ENCODE measurements at places on chromosomes 7 and 10. TPM values are rescaled to one million over a fixed set of nuclear protein-coding genes. Genes with fewer than 3 reads are reported as not detected.

The SFTPA1 gene
- not detected for total RNA-seq

The GIMAP2 gene
- 102 TPM for total RNA-seq

The ZNF92 gene
- total RNA-seq = 22.8 TPM

The MBL2 gene
- not detected for total RNA-seq

GRCh38 chr7:12403287-12404181, at the start of gene VWDE:
Gene VWDE, minus strand, starts transcription at chr7:12403865. Its CDS starts 149 bp downstream, at chr7:12403716.
- peaks cover 2% of the 10 kb centered on the region for H3K36me3 ChIP-seq
- peak within 1 kb of the TSS; percentile 92 for H3K27ac ChIP-seq
- peaks cover 22% of the 10 kb centered on the region for H3K27me3 ChIP-seq
- peak; percentile 61 for DNase-seq
- peak within 1 kb of the TSS; percentile 85 for H3K4me3 ChIP-seq

GRCh38 chr10:126243971-126244370, 144.3 kb downstream of the ADAM12 start:
- H3K36me3 ChIP-seq = no peaks in the 10 kb centered on the region
- no peak overlapping the region for H3K4me3 ChIP-seq
- no peaks in the 10 kb centered on the region for H3K27me3 ChIP-seq
- H3K4me1 ChIP-seq = no peaks in the 10 kb centered on the region

- no peaks in the 10 kb centered on the region for H3K36me3 ChIP-seq
- H3K27ac ChIP-seq = no peak overlapping the region
- peaks cover 41% of the 10 kb centered on the region for H3K27me3 ChIP-seq
- DNase-seq = no peak
Observed at GRCh38 chr10:120949609-120950031, 98.5 kb downstream of the WDR11 start.

GRCh38 chr10:792792-793100, 103.3 kb upstream of the DIP2C start:
- no peaks in the 10 kb centered on the region for H3K4me1 ChIP-seq
- H3K36me3 ChIP-seq = peaks cover 13% of the 10 kb centered on the region
- DNase-seq = no peak

DNA sequence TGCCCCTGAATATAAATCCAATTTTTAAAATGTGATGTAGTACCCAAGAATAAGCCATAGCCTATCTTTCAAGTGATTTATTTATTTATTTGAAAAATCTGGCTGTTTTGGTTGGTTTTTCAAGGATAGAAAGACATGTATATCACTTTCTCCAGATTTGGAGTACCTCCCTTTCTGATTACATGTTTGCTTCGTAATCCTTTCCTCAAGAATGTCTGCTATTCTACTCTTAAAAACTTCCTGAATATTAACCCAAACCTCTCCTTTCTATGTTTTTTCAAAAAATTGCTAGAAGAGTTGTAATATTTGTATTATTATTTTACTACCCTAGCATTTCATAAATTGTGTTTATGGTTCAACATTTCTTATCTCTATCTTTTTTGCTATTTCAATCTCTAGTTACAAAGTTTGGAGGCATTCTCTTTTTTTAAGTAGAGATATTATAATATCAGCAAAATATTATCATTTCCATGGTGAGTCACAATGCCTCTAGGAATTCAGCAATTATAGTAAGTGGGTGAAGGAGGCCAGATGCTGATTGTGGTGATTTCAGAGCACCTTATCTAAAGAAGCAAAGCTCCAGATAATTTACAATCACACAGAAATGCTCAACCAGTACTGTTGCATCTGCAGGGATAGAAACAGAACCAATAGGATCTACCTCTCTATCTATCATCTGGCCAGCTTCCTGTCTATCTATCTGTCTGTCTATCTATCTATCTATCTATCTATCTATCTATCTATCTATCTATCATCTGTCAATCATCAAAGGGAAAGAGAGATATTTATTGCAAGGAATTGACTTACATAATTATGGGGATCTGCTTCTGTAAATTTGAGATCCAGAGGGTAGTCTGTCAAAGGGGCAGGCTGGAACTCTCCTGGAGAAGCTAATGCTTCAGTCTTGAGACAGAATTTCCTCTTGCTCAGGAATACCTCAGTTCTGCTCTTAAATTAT, 412.5 kb upstream of the SEMA3C start:
- H3K4me1 ChIP-seq = no peaks in the 10 kb centered on the region
- H3K4me3 ChIP-seq = no peak overlapping the region
- H3K27me3 ChIP-seq = no peaks in the 10 kb centered on the region
- no peaks in the 10 kb centered on the region for H3K36me3 ChIP-seq
- no peak overlapping the region for H3K27ac ChIP-seq
- DNase-seq = no peak

DNA sequence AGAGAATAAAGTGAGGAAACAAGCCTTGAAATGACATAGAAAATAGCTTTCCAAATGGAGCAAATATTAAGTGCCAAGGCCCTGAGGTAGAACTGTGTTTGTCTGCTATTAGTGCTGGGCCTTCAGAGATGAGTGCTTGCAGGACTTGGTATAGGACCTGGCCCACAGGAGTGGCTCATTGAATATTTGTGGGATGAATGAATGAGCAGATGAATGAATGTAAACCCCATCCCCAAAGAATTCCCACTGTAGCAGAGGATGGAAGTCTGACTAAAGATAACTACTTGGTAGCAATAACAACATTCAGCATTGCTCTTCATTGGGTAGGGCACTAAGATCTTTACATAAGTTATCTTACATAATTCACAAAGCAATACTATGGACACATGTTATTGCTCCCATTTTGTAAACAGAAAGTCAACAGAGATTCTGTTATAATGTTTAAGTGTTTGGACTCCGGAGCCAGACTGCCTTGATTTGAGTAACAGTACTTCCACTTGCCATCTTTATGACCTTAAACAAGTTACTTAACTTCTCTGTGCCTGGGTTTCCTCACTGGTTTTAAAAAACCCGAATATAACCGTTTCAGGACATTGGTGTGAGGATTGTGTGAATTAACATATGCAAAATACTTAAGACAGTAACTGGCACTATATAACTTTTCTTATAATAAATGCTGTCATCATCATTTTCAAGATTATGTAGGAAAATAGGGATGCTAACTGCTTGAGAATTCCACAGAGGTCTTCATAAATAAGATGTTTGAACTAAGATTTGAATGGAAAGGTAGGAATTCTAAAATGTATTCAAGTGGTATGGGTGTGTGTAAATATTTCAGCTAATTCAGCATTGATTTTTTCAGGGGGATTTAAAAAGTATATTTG, 141.9 kb downstream of the PRKG1 start:
- no peak for DNase-seq
- no peaks in the 10 kb centered on the region for H3K27me3 ChIP-seq
- H3K36me3 ChIP-seq = no peaks in the 10 kb centered on the region
- no peaks in the 10 kb centered on the region for H3K4me1 ChIP-seq

- H3K4me3 ChIP-seq = no peak overlapping the region
- H3K27ac ChIP-seq = no peak overlapping the region
- H3K4me1 ChIP-seq = peaks cover 6% of the 10 kb centered on the region
Observed at GRCh38 chr10:86392723-86393094, 26.1 kb upstream of the GRID1 start.

DNA sequence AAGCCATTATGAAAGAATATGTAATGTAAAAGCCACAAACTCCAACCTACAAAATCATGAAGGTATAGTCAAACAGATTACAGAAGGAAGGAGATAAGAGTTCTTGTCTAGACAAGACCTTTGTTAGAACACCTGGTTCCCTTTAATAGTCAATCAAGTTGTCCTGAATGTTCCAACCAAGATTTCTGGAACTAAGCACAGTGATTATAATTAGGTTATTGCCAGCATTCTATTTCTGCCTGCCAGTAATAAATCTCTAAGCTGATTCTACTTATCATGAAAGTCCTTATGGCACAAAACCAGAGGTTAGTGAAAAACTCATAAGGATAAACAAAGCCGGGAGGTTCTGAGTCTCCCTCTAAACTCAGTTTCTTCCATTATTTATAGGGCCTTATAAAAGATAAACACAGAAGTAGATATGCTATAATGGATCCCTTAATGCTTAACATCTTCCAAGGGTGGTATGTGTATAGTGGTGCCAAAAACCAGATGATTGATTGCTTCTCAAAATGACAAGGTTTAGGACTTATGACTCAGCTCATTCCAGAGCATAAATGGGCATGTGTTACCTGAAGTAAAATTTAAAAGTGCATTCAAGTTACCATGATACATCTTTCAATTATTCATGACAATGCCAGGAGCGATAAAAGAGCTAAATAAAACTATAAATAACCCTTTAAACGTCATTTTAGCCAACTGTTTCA, 237.2 kb downstream of the CSTF2T start:
- no peaks in the 10 kb centered on the region for H3K27me3 ChIP-seq
- DNase-seq = no peak
- no peak overlapping the region for H3K27ac ChIP-seq
- no peaks in the 10 kb centered on the region for H3K4me1 ChIP-seq
- no peaks in the 10 kb centered on the region for H3K36me3 ChIP-seq

DNA sequence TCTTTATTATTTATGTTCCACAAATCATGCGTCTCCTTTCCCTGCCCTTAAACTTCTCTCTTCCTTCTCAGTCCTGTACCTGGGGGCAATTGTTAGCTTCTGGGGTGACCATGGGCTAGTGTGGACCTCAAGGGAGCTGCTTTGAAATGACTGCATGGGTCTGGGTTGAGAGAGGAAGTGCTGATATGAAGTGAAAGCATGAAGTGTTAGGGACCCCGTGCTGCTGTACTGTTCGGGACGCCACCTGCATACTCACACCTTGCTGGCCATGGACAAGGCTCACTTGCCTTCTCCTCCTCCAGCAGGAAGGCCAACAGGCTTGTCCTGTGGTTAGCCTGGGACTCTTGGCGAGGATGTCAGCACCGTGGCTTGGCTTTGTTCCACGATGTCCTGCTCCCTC, 56.7 kb downstream of the MTPN start:
- no peaks in the 10 kb centered on the region for H3K27me3 ChIP-seq
- no peaks in the 10 kb centered on the region for H3K4me1 ChIP-seq
- peaks cover 6% of the 10 kb centered on the region for H3K36me3 ChIP-seq
- no peak for DNase-seq
- peak overlapping the region; percentile 38 for H3K27ac ChIP-seq

All from activated CD4-positive, alpha-beta T cell treated with anti-CD3 and anti-CD28 coated beads, Interleukin-2, amount 10 ng/mL, durations not matched to agents 7 days and 5 days (primary cell).